Activated naive CD8-positive, alpha-beta T cell treated with anti-CD3 and anti-CD28 coated beads, Interleukin-2, amount 50 U/mL, for 16 hours (primary cell): ENCODE measurements at places on chromosomes 11 and 22.
A peak's percentile ranks its signal among the peaks of the same experiment; 100 is the strongest.

DNA sequence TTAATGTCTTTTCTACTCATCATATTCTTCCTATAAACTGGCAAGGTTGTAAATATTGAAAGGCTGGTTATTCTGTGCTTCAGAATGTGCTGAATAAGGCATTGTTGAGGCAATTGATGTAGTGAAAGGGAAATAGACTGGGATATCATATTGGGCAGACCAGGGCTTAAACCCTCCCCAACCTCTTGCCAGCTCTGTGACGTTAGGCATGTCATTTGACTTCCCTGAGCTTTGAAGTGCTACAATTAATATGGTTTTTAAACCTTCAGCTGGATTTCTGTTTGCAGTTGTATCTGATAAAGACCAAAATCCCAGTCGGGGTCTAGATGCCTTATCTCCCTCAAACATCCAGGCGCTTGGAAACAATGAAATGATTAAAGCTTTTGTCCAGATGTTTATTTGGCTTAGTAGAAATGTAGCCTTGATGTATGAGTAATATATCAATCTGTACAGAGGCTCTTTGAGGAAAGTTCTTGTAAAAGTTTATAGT, 208.1 kb downstream of the DBX1 start:
- no peak for DNase-seq

GRCh38 chr11:33178443-33179180, 17.3 kb upstream of the CSTF3 start:
- DNase-seq: no peak

DNA sequence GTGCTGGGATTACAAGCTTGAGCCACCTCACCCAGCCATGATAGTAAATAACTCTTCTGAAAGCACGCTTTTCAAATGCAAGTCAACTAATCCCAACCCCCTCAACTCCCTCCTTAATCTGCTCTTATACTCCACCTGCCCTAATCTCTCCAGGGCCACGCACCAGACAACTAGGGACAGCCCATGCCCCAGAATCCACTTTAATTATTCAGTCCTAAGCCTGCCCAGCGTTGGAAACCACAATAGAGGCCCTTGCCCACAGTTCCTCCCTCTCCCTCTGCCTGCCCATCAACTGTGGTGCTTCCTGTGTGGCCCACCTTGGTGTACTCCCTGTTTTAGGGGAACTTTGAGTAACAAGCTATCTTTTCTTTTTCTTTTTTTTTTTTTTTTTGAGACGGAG, 2.7 kb upstream of the VPREB3 start:
- DNase-seq: no peak

GRCh38 chr11:45551191-45551713, 114.2 kb downstream of the CHST1 start:
- DNase-seq: no peak

DNA sequence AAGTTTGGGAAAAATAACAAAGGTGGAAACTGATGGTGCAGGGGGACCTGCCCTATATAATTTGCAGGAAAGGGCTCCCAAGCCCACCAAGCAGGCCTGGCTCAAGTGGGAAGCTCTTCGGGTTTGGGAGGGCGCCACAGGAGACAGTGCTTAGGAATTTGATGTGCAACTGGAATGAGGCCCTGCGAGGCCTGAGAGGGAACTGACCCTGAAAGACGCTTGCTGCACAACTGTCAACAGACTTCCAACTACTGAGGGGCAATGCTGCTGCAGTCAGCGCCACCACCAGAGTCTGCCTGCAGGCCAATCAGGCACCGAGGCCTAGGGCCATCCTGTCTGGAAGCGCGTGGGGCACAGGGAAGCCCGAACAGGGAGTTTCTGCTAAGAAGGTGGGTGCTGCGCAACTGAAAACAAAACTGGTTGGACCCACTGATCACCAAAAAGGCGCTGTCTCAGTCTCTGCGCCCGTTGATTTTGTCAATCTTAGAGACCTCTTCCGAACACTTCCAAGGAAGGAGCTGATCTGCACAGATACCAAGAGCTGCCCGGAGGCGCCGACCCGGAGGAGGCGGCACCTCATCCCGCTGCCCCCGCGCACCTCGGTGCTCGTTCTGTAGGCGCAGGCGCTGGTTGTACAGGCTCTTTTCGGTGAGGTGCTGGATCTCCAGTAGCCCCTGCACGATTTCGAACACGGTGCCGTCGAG, 667 bp downstream of the DGCR6L start:
- DNase-seq: no peak

DNA sequence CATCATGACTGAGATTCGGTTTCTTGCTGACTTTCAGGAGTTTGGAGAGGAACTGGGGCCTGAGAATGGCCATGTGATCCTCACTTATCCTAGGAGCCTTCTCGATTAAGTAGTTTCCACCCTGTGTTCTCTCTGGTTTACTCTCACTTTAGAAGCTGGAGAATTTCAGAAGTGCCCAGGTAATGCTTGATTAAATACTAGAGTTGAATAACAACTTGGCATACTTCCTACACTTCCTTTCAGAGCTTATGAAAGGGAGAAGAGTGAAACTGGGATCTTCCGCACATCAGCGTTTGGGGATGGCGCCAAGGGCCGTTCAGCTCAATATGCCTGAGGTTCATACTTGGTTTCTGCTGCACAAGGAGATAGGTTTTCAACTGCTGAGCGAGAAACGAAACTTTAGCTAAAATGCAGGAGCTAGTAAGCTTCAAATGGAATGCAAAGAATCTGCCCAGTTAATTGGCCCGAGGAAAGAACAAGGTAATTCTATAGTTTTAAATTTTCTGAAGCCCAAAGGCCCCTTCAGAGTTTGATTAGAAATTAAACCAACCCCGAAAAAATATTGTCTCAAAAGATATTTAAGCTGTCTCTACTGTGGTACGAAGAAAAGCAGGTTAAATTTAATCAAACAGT, 823 bp upstream of the MUC15 start:
- DNase-seq: no peak

DNA sequence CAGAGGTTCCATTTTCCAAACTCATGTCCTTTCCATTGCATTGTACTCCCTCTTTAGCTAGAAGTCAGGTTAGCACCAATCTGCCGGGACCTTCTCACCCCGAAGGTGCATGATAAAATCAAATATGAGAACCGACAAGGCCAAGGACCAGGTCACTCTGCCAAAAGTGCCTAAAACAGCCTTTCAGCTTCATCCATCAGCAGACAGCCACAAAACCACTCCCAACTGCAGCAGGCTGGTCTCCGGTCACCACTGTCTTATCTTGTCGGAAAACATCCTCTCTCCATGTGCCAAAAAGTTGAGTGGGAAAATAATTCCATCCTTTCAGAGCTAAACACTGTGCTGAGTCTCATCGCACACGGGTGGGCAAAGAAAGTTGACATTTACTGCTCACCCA, 1.4 kb downstream of the PI4KA start:
- DNase-seq: no peak

DNA sequence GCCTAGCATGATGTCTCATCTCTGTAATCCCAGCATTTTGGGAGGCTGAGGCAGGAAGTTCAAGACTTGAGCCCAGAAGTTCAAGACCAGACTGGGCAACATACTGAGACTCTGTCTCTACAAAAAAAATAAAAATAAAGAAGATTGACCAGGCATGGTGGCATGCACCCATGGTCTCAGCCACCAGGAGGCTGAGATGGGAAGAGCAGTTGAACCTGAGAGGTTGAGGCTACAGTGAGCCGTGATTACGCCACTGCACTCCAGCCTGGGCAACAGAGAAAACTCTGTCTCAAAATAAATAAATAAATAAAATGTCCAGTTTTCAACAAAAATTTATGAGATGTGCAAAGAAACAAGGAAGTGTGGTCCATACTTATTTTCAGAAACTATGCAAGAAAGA, 28.3 kb downstream of the EFCAB6 start:
- DNase-seq: no peak

DNA sequence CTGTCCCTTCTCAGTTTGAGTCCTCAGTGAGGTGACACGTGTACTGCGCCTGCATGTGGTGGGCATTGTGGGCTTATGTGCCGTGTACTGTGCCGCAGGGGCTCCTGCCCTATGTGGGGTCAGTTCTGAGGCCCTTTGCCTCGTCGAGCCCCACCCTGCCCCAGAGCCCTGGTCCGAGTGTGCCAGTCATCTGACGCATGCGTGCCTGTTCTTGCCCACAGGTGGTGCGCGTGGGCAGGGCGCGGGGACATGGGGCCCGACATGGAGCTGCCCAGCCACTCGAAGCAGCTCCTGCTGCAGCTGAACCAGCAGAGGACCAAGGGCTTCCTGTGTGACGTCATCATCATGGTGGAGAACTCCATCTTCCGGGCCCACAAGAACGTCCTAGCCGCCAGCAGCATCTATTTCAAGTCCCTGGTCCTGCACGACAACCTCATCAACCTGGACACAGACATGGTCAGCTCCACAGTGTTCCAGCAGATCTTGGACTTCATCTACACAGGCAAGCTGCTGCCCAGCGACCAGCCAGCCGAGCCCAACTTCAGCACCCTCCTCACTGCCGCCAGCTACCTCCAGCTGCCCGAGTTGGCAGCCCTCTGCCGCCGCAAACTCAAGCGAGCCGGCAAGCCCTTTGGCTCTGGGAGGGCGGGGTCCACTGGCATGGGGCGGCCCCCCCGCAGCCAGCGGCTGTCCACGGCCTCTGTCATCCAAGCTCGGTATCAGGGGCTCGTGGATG, 22.3 kb upstream of the TMEM191C start:
- DNase-seq: no peak

DNA sequence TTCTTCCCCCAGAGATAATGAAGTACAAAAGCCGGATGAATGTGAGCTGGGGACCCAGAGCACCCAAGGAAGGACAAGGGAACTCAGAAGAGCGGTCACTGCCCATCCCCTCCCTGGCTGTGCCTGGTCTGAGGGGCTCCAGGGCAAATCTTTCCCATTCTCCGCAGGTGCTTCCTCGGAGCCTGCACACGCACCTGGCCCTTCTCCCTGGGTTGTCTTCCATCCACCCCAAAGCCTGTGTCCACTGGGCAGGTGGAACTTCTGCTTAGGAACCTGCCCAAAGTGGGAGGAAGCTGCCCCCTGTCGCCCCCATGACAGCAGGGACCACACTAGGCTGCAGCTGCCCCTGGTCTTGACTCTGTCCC, 121.0 kb upstream of the FGF3 start:
- no peak for DNase-seq

DNA sequence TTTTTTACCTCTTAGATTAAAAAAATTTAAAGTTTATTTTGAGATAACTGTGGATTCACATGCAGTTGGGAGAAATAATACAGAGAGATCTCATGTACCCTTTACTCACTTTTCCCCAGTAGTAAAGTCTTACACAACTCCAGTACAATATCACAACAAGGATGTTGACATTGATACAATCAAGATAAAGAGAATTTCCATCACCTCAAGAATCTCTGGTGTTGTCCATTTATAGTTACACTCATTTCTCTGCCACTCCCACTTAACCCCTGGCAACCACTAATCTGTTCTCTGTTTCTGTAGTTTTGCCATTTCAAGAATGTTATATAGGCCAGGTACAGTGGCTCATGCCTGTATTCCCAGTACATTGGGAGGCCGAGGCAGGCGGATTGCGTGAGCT, 10.5 kb upstream of the ZBED5 start:
- no peak for DNase-seq

DNA sequence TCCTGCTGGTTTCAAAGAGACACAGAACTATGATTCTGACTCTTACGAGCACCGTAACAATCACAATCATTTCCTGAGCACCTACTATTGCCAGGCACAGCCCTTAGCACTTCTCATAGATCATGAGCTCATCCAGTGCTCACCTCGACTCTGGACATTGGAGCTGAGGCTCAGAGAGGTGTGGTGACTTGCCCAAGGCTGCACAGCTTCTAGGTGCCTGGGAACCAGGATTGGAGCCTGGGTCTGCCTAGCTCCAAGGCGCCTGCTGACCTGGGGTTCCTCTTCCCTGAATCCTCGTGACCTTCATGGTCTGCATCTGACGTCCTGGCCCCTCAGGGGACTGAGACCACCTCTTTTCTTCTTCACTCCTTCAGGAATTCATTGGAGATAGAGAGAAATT, 50.6 kb upstream of the CRYBB3 start:
- no peak for DNase-seq

- DNase-seq: no peak
Observed at GRCh38 chr11:25766332-25767015, 565.5 kb upstream of the ANO3 start.

DNA sequence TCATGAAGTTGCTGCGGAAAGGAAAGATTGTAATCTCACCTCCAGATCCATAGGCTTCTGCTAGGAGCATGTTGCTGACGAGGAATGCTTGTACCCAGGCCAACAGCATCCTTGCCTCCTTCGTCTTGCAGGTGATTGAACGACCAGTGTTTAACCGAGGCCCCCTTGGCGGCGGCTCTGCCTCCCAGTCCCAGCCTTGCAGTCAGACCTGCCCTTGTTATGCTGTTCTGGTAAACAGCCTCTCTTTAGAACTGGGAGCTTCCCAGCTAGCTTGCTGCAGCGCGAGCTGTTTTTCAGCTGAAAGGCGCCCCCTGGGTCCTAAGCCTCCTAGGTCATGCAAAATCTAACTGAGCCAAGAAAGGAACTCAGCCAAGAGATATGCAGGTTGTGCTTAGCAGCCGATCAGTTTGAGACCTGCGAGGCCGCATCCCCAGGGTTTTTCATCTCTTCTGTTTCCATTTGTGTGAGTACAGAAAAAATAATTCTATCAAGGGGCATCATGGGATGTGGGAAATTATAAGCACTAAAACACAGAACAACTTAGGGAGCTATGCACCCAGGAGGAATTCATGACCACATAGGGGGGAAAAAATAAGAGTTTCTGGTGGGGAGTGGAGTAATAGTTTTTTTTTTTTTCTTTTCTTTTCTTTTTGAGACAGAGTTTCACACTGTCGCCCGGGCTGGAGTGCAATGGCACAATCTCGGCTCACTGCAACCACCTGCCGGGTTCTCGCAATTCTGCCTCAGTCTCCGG, at the start of gene PIK3IP1:
Gene PIK3IP1, minus strand, starts transcription at position 253 of the 754 bp plus-strand sequence. Its CDS starts 144 bp downstream, at position 109.
- peak; percentile 53 for DNase-seq

GRCh38 chr22:37525746-37526350, 6.6 kb upstream of the CARD10 start:
- DNase-seq: no peak

- DNase-seq: no peak
Observed at GRCh38 chr11:67303132-67303834, at the start of gene SSH3. SSH3 (plus strand) TSS chr11:67303530; CDS start chr11:67303626, 96 bp downstream.

- no peak for DNase-seq
Observed at GRCh38 chr22:33328789-33329296, 270.7 kb upstream of the SYN3 start.

- DNase-seq: no peak
Observed at GRCh38 chr11:1548221-1549070, 23.6 kb downstream of the DUSP8 start.

- DNase-seq: no peak
Observed at GRCh38 chr11:77309401-77310085, 8.1 kb upstream of the GDPD4 start.

DNA sequence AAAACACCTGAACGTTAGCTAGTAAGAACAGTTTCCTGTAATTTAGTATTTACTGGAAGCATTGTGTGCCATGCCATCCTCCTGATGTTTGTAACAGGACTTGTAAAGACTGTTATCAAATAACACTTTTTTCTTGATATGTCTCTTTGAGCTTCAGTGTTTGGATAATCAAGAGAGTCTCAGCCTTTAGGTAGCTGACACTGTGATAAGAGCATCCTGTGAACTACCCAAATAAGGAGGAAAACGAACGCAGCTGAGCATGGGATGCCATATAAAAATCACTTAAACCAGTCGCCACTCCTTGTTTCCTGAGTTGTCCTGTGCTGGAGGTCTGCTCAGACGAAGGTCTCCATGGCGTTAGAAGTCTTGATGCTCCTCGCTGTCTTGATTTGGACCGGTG, at the start of gene OOSP2:
Gene OOSP2, plus strand, starts transcription at position 301 of the 400 bp plus-strand sequence. Its CDS starts 51 bp downstream, at position 352.
- no peak for DNase-seq

- no peak for DNase-seq
Observed at GRCh38 chr22:31085493-31085824, 4.3 kb downstream of the SMTN start.
